ENCODE measurements at places on chromosomes 6 and 20.
A peak's percentile ranks its signal among the peaks of the same experiment; 100 is the strongest.

GRCh38 chr6:168828035-168828434 lies 387.1 kb downstream of the SMOC2 start:
- DNase-seq: no peak

- no peak for DNase-seq
Observed at GRCh38 chr6:157552820-157553485, 172.0 kb downstream of the ZDHHC14 start.

DNA sequence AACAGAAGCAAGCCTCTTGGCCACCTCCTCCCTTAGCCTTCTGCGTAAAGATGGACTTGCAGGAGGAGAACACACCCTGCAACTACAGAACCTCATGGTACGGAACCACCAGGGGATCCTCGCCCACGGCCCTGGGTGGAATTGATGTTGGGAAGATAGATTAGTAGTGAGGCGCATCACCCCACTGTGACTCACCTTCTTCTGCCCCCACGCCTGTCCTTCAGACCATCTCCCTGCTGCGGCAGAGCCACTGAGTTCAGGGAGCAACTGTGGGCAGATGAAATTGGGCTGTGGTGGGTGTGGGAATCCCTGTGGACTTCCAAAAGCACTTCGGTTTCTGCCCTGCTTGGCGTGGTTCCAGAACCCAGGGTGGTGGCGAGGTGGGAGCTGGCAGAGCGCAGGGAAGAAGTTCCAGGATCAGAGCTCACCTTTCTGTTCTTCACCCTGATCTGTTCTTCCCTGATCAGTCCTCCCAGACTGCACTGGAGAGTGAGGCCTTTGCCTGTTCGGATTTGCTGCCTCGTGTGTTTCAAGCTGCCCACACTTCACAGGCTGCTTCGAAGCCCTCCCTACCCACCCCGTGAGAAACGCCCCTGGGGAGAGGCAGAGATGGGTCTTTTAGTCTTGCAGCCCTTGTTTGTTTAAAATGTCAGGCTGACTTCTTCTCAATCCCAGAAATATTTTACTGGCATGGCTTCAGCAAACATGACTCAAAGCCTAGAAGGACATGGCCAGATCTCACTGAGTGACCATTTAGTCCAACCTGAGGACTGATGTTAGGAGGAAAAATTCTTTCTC lies 92.8 kb upstream of the MLN start:
- no peak for DNase-seq

GRCh38 chr6:157670466-157671186 lies 152.4 kb upstream of the SNX9 start:
- DNase-seq: no peak

DNA sequence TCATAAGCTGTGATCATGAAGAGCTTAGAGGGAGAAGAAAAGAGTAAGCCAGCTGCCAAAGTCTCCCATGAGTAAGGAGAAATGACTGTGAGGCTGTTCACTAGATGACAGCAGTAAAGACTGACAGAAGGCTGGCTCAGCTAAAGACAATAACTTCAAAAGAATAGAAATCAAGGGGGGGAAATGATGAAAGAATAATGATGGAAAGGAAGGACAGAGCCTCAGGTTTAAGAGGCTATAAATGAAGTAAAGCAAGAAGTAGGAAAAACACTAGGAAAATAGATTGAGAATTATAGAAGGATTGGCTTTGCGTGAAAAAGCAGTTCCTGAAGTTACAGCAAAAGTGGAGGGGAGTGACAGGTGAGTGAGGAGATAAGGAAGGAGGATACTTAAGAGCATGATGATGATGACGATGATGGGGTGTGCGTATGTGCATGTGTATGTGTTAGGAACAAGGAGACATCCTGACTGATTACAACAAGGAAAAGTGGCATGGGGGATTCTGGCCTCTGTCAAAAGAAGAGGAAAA lies 48.2 kb downstream of the HBS1L start:
- DNase-seq: peak; percentile 11

- DNase-seq: no peak
Observed at GRCh38 chr6:69937402-69938136, 71.2 kb downstream of the COL19A1 start.

GRCh38 chr6:146881228-146882181 lies 282.7 kb downstream of the ADGB start:
- DNase-seq: no peak

DNA sequence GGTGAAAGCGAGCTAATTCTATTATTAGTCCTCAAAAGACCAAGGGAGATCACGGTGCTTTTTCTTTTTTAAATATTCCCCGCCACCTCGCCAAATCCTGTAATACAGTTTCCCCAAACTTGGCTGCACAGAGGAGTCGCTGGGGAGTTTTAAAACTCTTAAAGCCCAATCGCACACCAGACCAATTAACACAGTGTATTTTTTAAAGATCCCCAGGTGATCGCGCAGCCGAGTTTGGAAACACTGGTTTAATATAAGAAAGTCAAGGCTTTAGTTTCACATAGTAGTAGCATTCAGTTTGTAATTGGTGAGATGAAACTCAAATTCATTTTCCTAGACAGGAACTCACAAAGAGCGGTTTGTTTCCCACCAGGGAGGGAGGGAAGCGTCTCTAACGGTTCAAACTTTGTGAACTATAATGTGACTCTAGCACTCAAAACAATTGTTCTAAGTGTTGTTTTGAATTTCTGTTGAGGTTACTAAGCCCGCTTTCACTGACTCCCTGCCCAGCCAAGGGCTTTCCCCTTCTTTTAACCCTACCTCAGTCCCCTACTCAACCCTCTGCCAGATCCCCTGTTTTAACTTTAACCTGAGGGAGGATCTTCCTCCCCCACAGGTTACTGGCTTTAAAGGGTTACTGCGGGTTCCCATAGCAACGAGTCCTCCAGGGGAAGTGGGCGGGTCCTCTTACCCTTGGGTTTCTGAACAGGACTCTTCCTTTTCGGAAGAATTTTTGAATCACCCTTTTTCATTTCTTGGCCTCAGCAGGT lies 25.7 kb upstream of the BTBD3 start:
- DNase-seq: peak; percentile 78

DNA sequence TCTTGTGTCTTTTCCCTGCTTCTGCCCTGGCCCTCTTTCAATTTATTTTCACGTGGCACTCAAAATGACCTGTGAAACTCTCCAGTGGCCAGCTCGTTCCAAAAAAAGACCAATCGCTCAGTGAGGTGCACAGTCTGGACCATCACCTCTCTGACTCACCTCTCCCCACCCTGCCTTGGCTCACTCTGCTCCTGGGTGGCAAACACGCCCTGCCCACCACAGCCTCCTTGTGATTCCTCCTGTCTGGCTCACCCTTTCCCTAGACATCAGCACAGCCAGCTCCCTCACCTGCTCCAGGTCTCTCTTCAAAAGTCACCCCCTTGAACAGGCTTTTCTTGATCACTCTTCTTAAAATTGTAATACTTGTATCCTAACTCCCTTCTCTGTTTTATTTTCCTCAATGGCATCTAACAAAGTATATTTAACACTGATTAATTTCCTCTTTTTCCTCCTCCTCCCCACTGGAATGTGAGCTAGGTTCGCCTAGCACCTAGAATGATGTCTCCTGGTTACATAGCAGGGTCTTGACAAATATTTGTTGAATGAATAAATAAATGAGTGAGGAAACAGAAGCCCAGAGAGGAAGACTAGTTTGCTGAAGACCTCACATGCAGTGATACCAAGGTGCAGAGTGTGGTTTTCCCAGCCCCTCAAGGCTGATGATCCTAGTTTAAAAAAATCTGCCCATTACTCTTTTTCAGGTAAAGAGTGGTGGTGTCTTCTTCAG lies 109.0 kb downstream of the GJA10 start:
- DNase-seq: peak; percentile 76

DNA sequence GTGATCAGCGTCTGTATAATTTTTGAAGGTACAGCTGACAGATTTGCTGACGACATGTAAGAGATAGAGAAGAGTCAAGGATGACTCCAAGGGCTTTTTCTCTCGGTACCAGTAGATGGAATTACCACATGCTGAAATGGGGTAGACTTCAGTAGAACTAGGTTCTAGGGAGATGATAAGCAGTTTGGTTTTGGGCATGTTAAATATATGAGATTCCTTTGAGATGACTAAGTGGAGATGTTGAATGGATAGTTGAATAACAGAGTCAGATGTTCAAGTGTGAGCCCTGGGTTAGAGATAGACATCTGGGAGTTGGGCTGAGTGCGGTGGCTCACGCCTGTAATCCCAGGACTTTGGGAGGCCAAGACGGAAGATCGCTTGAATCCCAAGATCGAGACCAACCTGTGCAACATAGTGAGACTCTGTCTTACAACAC lies 50.0 kb downstream of the PHF20 start:
- DNase-seq: peak; percentile 27

DNA sequence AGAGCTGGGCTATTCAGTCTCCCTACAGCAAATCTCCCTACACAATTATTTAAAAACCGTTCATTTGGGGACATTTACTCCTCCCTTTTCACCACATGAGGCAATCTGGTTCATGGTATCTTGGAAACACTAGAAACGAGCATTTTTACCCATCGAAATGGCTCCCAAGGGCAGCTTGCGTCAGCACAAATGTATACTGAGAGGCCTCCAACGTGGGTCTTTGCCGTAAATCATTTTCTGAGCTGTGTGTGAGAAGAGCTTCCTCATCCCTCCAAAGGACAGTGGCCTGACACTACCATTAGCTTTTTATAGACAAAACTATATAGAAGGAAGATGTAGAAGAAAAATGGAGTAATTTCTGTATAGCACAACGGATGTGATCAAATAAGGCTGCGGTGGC lies 30.0 kb upstream of the PXDC1 start:
- no peak for DNase-seq

GRCh38 chr20:62230696-62231095 lies 7.6 kb upstream of the OSBPL2 start:
- no peak for DNase-seq

GRCh38 chr6:143000811-143001210 lies 55.8 kb upstream of the HIVEP2 start:
- no peak for DNase-seq

GRCh38 chr6:55141611-55142010 lies 32.7 kb upstream of the HCRTR2 start:
- DNase-seq: no peak

DNA sequence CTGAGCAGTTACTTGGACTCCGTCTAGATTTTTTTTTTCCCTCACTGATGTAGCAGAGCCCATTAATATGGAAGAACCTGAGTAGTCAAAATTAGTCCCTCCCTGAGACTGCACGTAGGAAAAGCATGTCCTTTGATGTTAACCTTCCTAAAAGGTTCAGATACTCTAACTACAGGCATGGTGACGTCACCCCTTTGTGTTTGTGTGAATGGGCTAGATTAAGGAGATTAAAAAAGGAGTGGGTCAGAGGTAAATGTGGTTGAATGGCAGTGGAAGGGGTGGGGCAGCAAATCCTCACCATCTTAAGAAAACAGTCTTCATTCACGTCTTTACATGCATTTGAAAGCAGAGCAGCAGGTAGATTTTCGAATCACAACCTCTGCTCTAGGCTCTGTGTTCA lies 521.1 kb downstream of the TFAP2B start:
- DNase-seq: peak; percentile 46

- DNase-seq: peak; percentile 24
Observed at GRCh38 chr20:37090407-37090806, 5.4 kb downstream of the RBL1 start.

DNA sequence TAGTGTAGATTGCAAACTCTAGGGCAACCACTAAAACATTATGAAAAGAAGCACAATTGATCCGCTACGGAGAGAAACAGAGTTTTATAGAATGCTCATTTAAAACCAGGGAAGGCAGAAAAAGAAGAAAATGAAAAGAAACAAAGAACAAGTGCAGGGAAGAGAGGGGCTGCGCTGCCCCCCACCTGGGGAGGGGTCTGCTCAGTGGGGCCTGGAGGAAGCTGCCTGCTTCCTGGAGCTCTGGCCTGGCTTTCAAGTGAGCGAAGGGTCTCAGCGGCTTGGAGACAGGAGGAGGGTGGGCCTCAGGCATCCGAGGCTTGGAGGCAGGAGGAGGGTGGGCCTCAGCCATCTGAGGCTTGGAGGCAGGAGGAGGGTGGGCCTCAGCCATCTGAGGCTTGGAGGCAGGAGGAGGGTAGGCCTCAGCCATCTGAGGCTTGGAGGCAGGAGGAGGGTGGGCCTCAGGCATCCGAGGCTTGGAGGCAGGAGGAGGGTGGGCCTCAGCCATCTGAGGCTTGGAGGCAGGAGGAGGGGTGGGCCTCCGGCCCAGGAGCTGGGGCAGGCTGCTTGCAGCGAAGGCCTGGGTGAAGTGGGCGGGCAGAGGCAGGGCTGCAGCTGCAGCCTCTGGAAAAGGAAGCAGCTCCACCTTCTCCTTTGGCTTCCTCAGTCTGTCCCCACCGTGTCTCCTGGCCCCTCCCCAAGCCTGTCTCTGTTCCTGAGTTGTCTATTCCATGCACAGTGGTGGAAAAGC lies 406.3 kb downstream of the TAF4 start:
- no peak for DNase-seq

DNA sequence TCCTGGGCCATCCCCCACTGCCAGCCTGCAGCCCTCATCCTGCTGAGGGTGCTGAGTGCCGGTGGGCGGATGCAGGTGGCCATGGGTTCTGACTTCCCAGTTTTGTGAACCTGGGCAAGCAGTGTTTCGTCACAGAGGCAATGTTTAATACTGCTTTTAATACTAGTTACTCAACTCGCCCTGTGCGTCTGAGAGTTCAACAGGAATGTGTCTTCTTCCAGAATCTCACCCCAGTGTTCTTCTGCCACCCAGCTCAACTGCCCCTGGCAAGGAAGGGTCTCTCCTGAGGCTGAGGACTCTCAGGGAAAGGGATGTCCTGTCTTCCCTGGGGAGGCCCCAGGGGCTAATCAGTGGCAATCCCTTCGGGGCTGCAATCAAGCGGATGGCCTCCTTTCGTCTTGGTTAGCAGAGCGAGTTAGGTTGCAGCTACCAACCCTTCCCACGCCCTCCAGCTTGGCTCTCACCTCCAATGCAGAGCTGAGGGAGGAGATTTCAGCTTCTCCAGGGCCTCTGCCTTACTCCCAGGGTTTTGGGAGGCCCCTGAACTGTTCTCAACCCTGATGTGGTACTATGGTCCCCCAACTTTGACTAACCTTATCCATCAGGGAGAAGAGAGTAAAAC lies 2.0 kb downstream of the KCNK16 start:
- DNase-seq: no peak

- DNase-seq: no peak
Observed at GRCh38 chr6:3938715-3939367, 89.7 kb downstream of the FAM50B start.

DNA sequence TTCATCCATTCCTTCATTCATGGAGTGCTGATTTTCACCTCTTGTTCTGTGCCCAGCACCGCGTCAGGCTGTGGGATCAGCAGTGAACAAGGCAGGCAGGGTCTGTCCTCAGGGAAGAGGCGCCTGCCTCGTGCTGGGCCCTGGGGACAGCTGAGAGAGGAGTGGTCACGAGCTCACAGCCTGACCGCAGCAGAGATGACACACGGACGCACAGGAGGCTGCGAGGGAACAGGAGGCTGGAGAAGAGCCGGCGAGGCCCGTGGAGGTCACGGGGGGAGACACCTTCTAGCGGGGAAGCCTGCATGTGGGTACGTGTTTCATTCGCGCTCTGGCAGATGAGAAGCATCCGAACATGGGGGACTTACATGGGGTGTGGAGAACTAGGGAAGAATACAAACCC lies 27.5 kb downstream of the PXDC1 start:
- no peak for DNase-seq

- no peak for DNase-seq
Observed at GRCh38 chr6:80145509-80145908, 39.0 kb downstream of the BCKDHB start.
